ENCODE measurements at places on chromosomes 11 and 22.

GRCh38 chr22:30284172-30284571 lies 5.1 kb downstream of the CASTOR1 start:
- no peak for DNase-seq

- no peak for DNase-seq
Measured at GRCh38 chr11:10747733-10748132, 3.3 kb upstream of the CTR9 start.

GRCh38 chr11:130407978-130408377 lies 20.4 kb downstream of the ADAMTS8 start:
- no peak for DNase-seq

GRCh38 chr11:81165164-81165563 lies 1568.5 kb downstream of the FAM181B start:
- DNase-seq: no peak

GRCh38 chr22:29509815-29510214 lies 29.8 kb downstream of the NEFH start:
- DNase-seq: no peak
